ENCODE measurements at places on chromosomes 12 and 14.

GRCh38 chr12:113185180-113186032 is at the start of the genes DDX54 and RITA1:
TSS of gene DDX54 (minus strand) at chr12:113185478. CDS start at chr12:113185451, 27 bp downstream.
TSS of gene RITA1 (plus strand) at chr12:113185721. CDS start at chr12:113186747, 1,026 bp downstream.
- DNase-seq = peak; percentile 74

DNA sequence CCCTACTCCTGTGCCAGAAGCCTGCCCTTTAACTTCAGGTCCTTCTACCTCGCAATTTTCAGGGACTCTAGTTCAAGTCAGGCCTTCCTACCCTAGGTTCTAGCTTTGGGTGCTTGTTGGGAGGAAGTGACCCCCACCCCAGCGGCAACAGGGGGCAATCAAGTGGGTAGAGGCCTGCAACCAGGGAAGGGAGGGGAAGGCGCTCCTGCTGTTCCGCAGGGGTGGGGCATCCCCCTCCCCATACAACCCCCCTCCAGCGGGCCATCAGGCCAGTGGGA is 204 bp upstream of the PRPH start:
- no peak for DNase-seq

DNA sequence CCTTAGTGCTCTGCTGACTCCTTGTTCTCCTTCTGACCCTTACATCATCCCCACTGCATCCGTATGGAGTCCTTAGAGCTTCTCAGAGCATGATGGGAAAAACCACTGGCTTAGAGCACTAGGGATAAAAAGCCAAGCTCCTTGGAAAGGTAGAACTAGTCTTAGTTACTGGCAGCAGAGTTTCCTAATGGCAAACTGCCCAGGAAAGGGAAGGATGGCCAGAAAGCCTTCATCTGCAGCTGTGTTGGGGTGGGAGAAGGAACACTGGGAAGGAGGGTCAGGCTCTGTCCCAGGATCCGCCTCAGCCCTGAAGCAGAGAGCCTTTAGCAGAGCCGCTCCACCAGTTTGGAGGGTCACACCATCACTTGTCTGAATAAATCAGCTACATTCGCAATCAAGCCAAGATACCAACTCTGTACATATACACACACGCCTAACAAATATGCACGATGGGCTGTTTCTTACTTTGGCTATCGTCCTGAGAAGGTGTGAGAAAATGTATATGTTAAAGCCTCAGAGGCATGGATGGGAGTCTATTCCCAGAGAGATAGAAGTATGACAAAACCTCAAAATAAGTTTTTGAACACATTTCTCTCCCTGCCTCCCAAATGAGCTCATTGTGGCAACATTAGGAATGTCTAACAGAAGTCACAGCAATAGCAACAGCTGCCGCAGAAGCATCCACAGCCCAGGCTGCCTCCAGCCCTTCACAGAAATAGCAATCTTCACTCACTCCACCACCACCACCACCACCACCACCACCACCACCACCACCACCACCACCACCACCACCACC is 18.6 kb upstream of the GALNT8 start:
- peak; percentile 25 for DNase-seq

- DNase-seq = no peak
Measured at GRCh38 chr12:114687802-114688201, 3.8 kb upstream of the TBX3 start.

DNA sequence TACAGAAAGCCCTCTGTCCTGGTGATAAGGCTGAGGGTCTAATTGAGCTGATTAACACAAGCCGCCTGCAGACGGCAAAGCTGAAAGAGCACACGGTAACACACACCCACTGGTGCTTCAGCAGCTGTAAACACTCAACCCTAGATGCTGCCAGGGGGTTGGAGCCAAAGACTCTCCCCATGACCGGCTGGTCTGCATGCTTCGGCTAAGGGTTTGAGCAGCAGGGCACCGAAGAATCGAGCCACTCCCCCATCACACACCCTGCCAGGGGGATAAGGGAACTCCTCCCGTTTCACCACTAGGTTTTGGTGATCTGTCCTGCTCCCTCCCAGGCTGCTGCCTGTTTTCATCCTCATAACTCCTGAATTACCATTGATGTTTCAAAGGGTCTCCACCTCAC is 141.0 kb upstream of the OVCH1 start:
- DNase-seq = no peak

GRCh38 chr12:119334430-119335170 is at the start of gene CCDC60:
TSS of gene CCDC60 (plus strand) at chr12:119334729. CDS start at chr12:119335177, 448 bp downstream.
- no peak for DNase-seq

DNA sequence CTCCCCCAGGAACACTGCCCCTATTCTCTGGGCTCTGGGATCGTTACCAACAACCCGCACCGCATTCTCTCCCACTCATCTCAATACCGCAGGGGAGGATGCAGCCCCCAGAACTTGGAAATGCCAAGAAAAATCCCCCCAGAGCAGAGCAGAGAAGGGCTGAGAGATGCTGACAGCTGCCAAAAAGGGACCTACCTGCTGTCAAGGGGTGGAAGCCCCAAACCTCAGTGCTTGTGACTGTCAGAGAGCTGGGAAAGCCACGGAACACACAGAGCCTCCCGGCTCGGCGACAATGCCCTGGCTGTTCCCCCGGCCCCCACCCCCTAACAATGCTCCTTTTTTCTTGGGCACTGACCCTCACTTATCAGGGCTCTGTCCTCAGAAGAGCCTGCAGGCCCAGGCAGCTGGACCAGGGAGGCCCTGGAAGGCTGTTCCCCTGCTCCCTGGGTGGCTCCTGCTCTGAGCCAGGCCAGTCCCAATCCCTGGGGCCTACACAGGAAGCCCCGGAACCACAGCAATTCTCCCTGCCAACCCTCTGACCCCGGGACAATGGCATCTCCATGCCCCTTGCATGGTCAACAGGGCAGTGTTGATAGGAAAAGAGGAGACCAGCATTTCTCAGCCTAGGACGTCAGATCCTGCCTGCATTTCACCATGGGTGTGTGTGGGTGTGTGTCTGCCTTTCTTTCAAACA is 78.9 kb downstream of the ITPK1 start:
- no peak for DNase-seq

DNA sequence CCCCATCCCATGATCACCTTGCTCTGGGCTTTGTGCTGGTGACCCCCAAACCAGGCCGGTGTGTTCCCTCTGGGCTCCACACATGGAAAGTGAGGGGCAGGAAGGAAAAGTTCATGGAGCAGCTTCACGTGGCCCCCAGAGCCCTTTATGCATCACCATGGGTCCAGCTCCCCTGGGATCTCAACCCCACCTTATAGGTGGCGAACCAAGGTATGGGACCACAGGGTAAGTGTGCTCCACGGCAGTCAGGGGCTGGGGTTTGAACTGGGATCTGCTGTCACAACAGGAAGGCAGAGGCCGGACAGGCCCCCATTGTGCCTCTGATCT is 7.4 kb upstream of the BEGAIN start:
- no peak for DNase-seq

- no peak for DNase-seq
Measured at GRCh38 chr12:114361992-114362391, 44.0 kb downstream of the TBX5 start.

- DNase-seq = no peak
Measured at GRCh38 chr14:24135584-24135833, 485 bp upstream of the PSME1 start.

DNA sequence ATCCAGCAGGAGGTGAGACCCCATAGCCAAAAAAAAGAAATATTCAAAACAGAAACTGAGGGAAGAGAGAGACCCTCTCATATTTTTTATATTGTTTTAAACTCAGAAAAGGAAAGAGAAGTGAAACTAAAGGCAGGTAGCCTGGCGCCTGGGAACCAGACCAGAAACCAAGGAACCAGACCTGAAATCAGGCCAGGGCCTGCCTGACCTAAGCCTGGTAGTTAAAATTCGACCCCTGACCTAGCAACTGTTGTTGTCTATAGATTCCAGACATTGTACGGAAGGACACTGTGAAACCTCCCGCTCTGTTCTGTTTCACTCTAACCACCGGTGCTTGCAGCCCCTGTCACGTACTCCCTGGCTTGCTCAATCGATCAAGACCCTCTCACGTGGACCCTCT is 38.5 kb upstream of the CD163 start:
- DNase-seq = no peak
